GOT3 (cell line): ENCODE measurements at places on chromosomes 16 and 17.

DNA sequence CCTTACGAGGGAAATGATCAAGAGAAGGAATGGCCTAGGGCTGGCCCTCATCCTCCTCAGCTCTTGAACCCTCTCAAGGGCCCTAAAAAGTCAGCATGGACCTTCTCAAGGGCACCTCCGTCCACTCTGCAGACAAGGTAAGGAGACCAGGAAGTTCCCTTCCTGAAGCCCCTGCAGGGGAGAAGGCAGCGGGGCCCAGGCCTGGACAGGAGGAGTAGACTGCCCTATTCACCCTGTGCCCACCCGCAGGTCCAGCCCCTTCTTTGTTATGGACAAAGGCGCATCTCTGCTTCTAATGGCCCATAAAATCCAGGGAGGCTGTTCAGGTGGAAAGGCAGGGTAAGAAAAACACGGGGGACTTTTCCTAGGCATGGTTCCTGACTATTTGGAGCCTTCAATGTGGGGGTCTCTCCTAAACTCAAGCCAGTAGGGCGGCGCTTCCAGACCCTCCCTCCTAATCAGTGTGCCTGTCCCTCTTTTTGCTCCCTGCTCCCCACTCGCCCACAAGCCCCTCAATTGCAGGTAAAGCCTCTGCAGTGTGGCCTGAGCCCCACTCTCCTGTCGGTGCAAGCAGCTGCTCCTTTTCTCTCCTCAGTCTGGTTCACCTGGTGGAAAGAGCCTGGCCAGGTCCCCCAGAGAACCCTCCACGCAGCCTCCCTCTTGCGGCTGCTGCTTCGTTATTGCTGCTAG lies 28.2 kb downstream of the AXIN2 start:
- DNase-seq: no peak

DNA sequence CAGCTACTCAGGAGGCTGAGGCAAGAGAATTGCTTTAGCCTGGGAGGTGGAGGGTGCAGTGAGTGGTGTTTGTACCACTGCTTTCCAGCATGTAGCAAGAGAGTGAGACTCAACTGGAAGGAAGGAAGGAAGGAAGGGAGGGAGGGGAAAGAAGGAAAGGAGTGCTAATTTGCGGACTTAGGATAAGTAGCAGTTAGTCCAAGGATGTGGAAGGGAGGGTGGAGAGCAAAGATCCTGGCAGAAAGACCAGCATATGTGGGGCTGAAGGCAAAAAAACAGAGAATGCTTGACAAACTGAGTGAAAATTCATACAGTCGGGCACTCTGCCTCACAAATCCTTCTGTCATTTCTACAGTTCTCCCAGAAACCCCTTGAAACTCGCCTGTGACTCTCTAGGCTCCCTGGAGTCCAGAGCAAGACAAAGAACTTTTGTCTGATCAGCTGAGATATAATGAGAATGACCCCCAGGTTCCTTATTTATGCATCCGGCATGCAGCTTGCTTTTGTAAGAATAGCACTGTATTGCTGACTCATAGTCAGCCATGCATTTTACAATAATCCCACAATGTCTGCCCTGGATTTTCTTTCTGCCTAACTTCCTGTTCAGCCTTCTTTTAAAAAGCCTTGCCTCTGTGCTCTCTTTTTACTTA lies 31.5 kb downstream of the CDK5RAP3 start:
- no peak for DNase-seq

GRCh38 chr17:65730711-65731169 lies 169.3 kb upstream of the AXIN2 start:
- no peak for DNase-seq

GRCh38 chr17:18910881-18911280 lies 41.1 kb upstream of the SLC5A10 start:
- DNase-seq: no peak

- DNase-seq: no peak
Observed at GRCh38 chr16:88839026-88839529, 17.7 kb downstream of the GALNS start.
